ENCODE measurements at places on chromosomes 1 and 21. TPM values are rescaled to one million over a fixed set of nuclear protein-coding genes. Genes with fewer than 3 reads are reported as not detected.

Gene MARK1
- total RNA-seq, result 13.8 TPM

Gene AKR7A3
- total RNA-seq, result 7.9 TPM

Gene KCNE2
- total RNA-seq, result not detected

Gene PTCH2
- total RNA-seq, result 0.32 TPM

Gene FHAD1
- total RNA-seq, result 2.3 TPM

Gene EFNA4
- 23.9 TPM for total RNA-seq

Gene NBPF4
- total RNA-seq, result not detected

Gene SH3D21
- 18.0 TPM for total RNA-seq

Gene ACTN2
- total RNA-seq, result 0.48 TPM
